ENCODE measurements at places on chromosomes 6 and 20. TPM values are rescaled to one million over a fixed set of nuclear protein-coding genes. Genes with fewer than 3 reads are reported as not detected.

- DNase-seq, result no peak
Observed at GRCh38 chr6:51963980-51964379, 123.4 kb downstream of the PKHD1 start.

GRCh38 chr6:17712576-17712975 lies 5.9 kb upstream of the NUP153 start:
- DNase-seq, result no peak

GRCh38 chr6:16737925-16738324 lies 23.3 kb downstream of the ATXN1 start:
- no peak for DNase-seq

The KHDC1L gene
- 0.75 TPM for total RNA-seq

The SNAP25 gene
- total RNA-seq, result 12.5 TPM

Measured in type B pancreatic cell (in vitro differentiated cells).